ENCODE measurements at places on chromosomes 7 and 10. TPM values are rescaled to one million over a fixed set of nuclear protein-coding genes. Genes with fewer than 3 reads are reported as not detected.

DNA sequence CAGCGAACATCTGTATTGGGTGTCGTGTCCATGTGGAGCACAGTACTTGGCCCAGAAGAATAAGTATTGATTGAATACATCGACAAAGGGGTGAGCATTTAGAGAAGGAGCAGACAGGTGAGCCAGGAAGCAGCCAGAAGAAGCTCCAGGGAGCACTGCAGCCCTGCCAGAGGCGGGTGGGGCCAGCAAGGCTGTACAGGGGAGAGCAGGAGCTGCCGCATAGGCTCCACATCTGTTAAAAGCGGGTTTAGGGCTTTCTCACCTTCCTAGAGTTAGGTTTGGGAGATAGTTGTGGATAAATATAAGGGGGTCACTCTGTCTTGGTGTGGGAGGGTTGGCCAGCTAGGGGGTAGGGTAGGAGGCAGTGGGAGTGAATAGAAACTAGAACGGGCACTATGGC, 1.3 kb upstream of the CPA1 start:
- no peak for DNase-seq

DNA sequence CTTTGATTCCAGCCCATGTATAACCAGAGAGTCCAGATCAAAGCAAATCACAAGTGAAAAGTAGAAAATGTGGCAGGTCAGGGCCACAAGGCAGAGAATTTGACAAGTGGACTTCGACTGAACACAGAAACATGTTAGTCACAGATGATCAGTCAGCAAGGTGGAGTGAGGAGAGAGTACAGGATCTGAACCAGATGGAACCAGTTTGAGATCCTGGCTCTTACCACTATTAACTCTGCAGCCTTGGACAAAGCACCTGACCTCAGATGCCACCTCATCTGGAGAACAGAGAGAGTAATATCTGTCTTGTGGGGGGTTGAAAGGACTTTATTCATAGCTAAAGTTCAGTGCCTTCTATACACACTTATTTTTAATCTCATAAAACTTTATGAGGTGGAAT, 4.4 kb downstream of the MRLN start:
- peak; percentile 13 for DNase-seq

GRCh38 chr7:129157651-129158050, 13.1 kb downstream of the TSPAN33 start:
- DNase-seq: no peak

GRCh38 chr7:139560678-139561077, 37.2 kb downstream of the CLEC2L start:
- DNase-seq: no peak

GRCh38 chr10:60521974-60522405, 132.3 kb upstream of the ANK3 start:
- DNase-seq: peak; percentile 73

DNA sequence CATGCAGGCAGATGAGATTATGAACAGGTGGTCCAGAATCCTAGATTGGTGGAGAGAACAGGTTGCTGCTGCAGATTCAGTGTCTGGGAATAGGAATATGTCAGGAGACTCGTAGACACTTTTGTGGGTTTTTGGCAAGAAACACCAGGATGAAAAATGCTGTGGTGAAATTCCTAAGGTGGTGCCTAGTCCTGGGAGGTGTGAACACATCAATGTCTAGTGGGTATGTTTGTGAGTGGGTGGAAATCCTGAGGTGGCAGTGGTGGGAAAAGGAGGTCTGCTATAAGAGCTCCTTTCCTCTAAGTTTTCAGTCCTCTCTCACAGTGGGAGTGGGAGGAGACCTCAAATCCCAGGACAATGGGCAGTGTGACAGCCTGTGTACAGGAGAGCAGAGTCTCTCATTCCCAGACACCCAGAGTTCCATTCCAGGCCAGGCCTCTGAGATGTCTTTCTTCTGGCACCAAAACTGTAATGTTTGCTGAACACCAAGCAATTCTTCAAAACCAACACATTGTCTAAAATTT, 5.1 kb downstream of the ERV3-1 start:
- DNase-seq: no peak

DNA sequence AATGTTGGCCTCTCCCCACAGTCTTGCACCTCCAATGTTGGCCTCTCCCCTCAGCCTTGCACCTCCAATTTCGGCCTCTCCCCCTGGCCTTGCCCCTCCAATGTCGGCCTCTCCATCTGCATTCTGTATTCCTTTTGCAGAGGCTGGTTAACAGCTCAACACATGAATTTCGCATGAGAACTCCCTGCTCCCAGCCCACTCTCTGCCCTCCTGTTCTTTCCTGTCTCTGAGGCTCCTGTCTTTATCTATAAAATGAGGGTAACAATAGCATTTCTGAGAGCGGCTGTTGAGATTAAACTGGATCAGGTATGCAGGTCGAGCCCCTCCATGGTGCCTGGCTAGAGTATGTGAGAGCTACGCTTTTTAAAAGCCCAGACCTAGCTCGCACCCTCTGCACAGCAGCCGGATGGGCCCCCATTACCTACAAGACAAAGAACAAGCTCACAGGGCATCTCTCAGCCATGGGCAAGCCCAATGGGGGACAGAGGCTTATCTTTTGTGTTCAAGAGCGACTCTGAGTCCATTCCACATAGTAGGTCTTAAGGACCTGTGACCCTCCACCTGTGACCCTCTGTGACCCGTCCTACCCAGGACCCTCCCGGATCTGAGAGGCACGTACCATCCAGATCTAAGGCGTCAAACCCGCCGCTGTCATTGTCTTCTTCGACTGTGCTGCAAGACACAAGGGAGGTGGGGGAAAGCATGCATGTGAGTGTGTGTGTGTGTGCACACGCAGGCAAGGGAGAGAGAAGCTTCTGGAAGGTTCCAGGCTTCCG, 82.2 kb upstream of the GNA12 start:
- no peak for DNase-seq

DNA sequence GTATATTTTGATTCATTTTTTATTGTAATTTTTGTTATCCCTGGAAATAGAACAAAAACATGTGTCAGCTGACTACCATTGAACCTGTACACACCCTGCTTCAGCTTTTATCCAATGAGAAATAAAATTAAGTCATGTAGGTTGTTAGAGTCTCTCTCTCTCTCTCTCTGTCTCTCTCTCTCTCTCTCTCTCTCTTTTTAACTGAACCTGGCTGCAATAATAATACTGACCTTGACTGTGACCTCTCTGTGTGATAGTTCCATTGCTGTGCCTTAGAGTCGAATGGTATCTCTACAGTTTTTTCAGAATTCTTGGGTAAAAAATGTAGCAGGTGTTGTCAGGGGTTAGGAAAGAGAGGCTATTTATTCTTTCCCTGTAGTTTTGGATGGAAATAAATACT, 637.8 kb downstream of the CNTNAP2 start:
- DNase-seq: no peak

DNA sequence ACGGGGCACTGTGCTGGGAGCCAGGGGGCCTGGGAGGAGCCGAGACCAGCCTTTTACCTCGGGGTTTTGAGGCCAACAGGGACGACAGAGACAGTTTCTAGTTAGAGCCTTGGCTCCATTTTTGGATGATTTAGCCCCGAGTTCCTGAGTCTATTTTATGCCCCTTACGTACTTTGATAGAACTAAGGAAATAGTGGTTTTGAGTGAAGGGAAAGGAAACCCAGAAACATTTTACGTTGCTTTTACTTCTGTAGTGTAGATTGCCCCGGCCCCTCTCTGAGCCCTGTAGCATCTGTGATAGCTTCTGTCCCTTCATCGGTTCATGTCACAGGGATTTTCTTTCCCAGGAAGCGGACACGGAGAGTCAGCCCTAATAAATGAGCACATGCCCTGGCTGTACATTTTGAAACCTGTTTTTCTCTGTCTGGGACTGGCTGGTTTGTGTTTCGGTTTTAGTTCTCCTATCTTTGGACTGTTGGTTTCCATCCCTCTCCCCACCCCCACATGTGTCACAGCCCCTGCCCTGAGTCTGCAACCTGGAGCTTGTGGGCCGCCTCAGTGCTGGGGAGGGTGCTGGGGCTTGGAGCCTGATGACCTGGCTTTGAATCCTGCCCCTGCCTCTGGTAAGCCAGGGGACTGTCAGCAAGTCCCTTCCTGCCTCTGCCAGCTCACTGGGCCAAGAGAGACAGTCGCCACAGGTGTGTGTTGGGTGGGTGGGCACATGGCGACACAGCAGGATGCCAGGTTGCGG, 6.9 kb upstream of the ORAI2 start:
- DNase-seq: no peak

Gene ASZ1
- not detected for polyA plus RNA-seq

DNA sequence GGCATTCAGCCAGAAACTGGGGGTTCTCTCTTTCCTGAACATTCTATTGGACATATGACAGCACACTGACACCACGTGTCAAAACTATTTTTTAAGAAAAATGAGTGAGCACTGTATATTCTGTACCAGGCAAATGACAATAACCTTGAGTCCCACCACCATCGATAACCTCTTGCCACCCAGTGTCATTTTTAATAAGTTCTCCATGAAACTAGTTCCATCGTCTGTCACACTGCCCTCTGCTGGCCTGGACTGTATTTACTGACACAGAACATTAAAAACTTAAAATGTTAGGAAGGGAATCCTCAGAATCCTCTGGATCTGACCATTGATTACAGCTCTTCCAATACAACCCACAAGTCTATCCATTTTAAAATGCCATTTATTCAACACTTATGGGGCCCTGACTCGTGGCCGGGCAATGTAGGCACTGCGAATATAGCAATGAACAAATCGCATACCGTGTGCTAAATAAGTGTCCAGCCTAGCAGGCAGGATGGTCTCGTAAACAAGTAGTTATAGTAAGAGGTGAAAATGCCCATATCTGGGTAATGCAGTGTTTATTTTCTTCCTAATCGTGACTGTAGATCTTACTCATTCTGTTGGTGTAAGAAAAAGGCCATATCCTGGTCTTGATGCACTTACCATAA, 35.9 kb upstream of the CACNB2 start:
- peak; percentile 8 for DNase-seq

All from mammary epithelial cell (primary cell).